Aorta (tissue), 5 donors: ENCODE measurements at places on chromosomes 1 and 21. TPM values are rescaled to one million over a fixed set of nuclear protein-coding genes. Genes with fewer than 3 reads are reported as not detected.

DNA sequence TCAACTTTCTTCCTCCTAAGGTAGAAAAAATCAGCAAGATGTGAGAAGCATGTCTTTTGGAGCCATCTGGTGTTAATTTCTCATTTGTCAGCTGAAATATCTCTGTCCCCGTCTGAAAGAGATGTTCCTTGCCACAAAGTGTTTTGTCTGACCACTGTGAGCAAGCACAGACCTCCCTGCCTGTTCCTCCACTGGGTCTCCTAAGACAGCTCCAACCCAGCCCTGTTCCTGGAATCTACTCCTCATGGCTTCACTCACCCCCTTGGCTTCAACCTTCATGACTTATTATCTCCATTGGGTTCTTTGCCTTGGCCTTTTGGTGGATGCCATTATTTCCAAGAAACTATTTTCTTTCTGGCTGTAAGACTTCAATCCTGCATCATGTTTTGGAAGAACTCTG lies 65.7 kb upstream of the CACHD1 start:
- no peaks in the 10 kb centered on the region for H3K4me1 ChIP-seq
- H3K27me3 ChIP-seq: no peaks in the 10 kb centered on the region
- no peak overlapping the region for H3K4me3 ChIP-seq
- DNase-seq: no peak

- H3K27me3 ChIP-seq: peaks cover 1% of the 10 kb centered on the region
- H3K4me3 ChIP-seq: no peak overlapping the region
- H3K27ac ChIP-seq: no peak overlapping the region
- H3K36me3 ChIP-seq: no peaks in the 10 kb centered on the region
- H3K4me1 ChIP-seq: no peaks in the 10 kb centered on the region
Measured at GRCh38 chr1:58629031-58629462, 52.0 kb upstream of the TACSTD2 start.

DNA sequence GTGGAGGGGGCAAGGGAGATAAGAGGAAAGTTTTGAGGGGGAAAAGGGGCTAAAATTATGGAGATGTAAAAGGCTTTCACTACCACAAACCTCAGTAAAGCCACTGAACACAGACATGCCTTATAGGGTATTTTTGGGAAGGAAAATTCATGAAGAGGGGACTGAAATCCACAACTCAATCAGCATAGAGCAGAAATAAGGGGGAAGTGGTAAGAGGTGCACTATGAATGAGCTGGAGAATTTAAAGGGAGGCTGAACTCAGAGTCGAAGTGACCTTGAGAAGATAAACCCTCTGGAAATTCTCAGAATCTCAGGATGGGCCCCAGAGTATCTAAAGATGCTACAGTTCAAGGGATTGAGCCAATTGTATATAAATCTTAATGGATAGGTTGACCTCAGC lies 15.3 kb downstream of the RHEX start:
- no peaks in the 10 kb centered on the region for H3K27me3 ChIP-seq
- H3K4me1 ChIP-seq: no peaks in the 10 kb centered on the region
- DNase-seq: no peak
- H3K4me3 ChIP-seq: no peak overlapping the region

GRCh38 chr1:219523411-219523810 lies 89.5 kb downstream of the ZC3H11B start:
- no peak for DNase-seq
- no peaks in the 10 kb centered on the region for H3K27me3 ChIP-seq
- no peaks in the 10 kb centered on the region for H3K36me3 ChIP-seq
- no peak overlapping the region for H3K4me3 ChIP-seq

DNA sequence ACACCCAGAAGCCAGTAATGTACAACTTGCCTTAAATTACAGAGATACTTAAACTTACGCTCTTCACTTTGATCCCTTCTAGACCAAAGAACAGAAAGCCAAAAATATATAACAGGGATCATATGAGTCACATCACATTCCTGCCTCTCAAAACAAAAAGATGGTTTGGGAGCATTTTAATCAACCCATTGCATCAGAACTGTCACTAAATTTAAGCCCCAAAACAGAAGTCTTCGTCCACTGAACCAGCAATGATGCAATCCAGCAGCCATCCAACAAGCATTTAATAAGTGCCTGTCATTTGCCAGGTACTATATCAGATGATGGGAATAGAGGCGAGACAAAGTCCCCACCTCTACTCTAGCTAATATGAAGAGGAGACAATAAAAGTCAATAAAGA lies 42.7 kb upstream of the GLIS1 start:
- H3K27ac ChIP-seq: no peak overlapping the region
- H3K4me1 ChIP-seq: no peaks in the 10 kb centered on the region
- no peaks in the 10 kb centered on the region for H3K36me3 ChIP-seq
- DNase-seq: no peak
- H3K4me3 ChIP-seq: no peak overlapping the region

DNA sequence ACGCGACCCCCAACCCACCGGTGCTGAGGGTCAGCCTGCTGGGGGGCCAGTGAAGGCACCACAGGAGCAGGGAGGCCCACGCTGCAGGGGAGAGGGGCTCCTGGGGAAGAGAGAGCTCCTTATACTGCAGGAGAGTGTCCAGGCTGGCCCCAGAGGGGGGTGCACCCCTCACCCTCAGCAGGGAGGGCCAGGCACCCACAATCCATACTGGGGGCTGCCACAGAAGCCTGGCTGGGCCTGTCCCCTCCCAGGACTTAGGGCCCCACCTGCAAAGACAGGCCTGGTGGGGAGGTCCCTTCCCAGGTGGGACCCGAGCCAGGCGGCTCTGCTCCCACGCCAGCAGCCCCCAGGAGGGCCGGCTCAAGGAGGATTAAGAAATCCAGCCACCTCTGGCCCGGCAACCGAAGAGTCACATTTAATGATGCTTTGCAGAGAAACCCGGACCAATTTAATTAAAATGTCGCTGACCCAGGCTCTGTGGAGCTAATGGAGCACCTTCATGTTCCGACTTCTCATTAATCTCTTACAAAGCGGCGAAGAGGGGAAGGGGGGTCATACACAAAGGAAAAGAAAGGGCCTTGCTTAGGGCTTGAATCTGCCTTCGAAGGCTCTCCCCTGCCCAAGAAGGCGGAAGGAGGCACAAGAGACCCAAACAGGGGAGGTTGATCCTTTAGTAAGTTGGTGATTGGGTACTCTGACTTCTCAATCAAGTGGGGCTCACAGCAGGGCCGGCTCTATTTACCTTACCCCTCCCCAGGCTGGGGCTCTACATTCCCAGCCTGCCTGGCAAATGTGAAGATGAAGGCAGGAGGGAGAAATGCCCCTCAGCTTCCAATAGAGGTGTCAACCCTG lies 25.0 kb downstream of the WNT9A start:
- no peaks in the 10 kb centered on the region for H3K36me3 ChIP-seq
- H3K4me1 ChIP-seq: no peaks in the 10 kb centered on the region
- no peak overlapping the region for H3K27ac ChIP-seq
- H3K27me3 ChIP-seq: no peaks in the 10 kb centered on the region

DNA sequence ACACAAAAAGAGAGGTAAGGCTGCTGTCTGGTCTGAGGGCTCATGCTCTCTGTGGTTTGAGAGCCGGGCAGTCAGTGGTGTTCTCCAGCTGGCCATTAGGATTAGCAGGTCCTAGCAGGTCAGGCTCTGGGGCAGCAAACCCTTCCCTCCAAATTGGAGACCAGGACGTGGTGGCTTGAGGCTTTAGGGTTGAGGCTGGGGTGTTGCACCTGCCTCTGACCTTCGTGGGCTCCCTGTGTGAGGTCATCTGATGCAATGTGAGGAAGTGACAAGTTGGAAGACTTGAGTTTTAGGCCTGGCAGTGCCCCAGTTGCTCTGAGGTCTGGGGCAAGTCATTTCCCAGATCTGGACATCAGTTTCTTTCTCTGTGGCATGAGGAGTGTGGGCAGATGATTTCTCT lies 24.4 kb downstream of the SZRD1 start:
- no peak for DNase-seq
- no peak overlapping the region for H3K4me3 ChIP-seq
- peaks cover 7% of the 10 kb centered on the region for H3K4me1 ChIP-seq
- H3K27me3 ChIP-seq: no peaks in the 10 kb centered on the region
- no peak overlapping the region for H3K27ac ChIP-seq

DNA sequence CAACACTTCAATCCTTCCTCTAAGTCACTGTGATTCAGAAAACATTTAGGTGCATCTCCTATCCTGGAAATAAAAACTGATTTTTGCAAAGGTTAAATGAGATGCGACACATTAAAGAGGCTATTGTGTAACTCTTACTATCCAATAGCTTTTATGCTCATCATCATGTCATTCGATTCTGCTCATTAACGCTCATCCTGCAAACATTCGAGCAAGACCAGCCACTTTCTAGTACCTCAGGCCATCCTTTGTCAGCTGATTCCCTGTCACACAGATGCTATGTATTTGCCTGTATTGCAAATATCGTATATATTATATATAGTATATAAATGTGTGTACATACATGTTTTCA lies 131.6 kb downstream of the TLR5 start:
- no peak overlapping the region for H3K27ac ChIP-seq
- no peaks in the 10 kb centered on the region for H3K4me1 ChIP-seq
- H3K27me3 ChIP-seq: no peaks in the 10 kb centered on the region
- H3K4me3 ChIP-seq: no peak overlapping the region
- H3K36me3 ChIP-seq: no peaks in the 10 kb centered on the region

GRCh38 chr1:58011978-58012377 lies 534.5 kb downstream of the OMA1 start:
- no peak overlapping the region for H3K4me3 ChIP-seq
- H3K36me3 ChIP-seq: no peaks in the 10 kb centered on the region
- H3K27me3 ChIP-seq: no peaks in the 10 kb centered on the region
- no peak overlapping the region for H3K27ac ChIP-seq
- H3K4me1 ChIP-seq: no peaks in the 10 kb centered on the region

GRCh38 chr1:48242141-48242736 lies 19.7 kb downstream of the SLC5A9 start:
- H3K4me1 ChIP-seq: no peaks in the 10 kb centered on the region
- H3K27me3 ChIP-seq: no peaks in the 10 kb centered on the region
- DNase-seq: no peak
- H3K36me3 ChIP-seq: no peaks in the 10 kb centered on the region

DNA sequence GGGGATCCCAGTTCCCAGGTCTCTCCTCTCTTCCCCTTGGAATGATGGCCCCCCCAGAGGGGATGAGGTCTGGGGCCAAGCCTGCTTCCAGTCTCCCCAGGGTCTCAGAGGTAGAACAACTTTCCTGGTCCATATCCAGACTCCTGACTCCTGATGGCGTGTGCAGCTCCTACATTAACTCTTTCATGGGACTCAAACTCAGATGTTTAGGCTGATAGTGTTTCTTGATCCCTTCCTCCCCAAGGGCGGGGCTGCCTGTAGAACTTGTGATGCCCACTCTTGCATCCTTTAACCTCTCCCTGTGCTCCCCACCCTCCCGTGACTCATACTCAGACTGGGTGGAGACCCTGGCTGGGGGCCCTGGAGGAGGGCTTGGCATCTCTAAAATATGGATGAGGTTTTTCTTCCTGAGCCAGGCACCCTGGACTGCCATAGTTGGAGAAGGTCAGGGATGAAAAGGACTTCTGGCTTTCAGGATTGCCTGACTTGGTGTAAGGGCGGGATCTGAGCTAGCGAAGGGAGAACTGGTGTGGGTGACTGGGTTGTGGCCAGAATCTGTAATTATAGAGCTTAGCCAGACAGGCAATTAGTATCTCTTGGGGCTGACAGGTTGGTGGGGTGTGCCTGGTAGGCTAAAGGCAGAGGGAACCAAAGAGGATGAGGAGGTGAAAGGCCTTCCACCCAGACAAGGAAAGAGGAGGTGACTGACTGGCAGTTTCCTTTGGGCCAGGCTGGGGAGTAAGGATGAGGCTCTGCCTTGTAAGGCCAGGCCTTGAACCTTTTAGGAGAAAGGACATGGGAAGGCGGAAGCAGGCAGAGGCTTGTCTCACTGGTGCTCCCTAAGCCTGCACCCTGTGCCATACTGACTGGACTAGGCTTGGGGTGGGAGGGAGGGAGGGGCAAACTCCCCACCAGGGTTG lies 1.5 kb downstream of the ATP8B2 start:
- no peaks in the 10 kb centered on the region for H3K27me3 ChIP-seq
- peak overlapping the region; percentile 8 for H3K4me3 ChIP-seq
- peak; percentile 89 for DNase-seq
- H3K27ac ChIP-seq: peak overlapping the region; percentile 81
- peaks cover 3% of the 10 kb centered on the region for H3K36me3 ChIP-seq

DNA sequence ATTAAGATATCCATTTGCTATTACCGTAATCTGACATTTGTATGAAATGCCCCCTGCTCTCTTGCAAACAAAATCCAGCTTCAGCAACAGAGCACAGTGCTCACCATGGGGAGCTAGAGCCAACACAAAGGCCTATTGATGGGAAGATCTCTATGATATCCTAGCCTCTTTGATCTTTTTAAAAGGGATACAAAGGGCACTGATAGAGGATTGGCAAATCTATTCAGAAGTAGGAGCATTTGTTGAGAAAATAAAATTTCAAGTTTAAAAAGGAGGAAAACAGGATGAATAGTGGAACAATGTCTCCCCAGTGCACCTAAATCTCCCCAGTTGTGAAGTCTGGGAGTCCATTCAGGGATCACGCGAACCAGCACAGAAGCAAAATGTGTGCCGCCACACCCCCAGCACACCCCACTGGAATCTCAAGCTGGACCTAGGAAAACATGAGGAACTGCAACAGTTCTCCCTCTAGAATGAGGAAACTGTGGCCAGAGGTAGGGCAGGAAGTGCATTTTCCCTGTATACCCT lies 32.2 kb downstream of the MRAP start:
- H3K36me3 ChIP-seq: peaks cover 4% of the 10 kb centered on the region
- peak overlapping the region; percentile 7 for H3K27ac ChIP-seq
- no peaks in the 10 kb centered on the region for H3K27me3 ChIP-seq
- H3K4me3 ChIP-seq: no peak overlapping the region

DNA sequence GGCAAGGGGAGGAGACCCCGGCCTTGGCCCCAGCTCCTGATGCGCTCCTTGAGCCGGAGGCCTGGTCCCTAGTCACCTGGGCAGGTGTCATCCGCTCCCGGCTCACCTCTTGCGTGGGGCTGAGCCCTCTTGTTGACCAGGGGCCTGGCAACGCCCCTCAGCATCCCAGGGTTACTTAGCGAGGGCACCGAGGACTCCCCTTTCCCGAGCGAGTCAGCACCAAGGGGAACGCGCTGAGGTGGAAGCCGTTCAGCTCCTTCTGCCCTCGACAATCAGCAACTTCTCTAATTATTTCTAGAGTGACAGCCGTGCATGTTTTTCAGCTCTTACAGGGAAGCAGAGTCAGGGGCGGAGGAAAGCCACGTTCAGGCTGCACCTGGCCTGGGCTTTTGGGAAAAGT lies 522 bp downstream of the SLC45A1 start:
- DNase-seq: peak; percentile 79
- H3K27ac ChIP-seq: peak overlapping the region; percentile 7
- peak overlapping the region; percentile 69 for H3K4me3 ChIP-seq
- no peaks in the 10 kb centered on the region for H3K36me3 ChIP-seq
- no peaks in the 10 kb centered on the region for H3K4me1 ChIP-seq

DNA sequence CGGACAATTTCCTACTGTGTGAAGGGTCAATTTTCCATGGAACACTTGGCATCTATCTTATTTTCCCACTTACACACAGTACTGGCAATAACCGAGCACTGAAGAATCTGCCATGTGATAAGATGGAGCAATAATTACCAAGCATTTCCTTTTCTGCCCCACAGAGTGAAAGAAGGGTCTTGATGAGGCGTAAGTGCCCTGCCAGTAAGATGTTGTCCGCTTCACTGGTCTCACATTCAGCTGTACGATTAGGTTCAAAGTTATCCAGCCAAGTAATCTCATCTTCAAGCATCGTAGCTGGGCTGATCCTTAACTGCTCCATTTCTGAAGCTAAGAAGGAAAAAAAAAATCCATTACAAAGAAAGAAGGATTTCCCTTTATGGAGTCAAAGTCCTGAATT lies 67.8 kb downstream of the PCSK9 start:
- no peak overlapping the region for H3K4me3 ChIP-seq
- H3K4me1 ChIP-seq: no peaks in the 10 kb centered on the region
- no peak for DNase-seq
- H3K36me3 ChIP-seq: peaks cover 12% of the 10 kb centered on the region

PODN gene
- total RNA-seq: 152 TPM

CRYBG2 gene
- total RNA-seq: not detected

MCOLN2 gene
- total RNA-seq: 3.9 TPM

FASLG gene
- total RNA-seq: 0.33 TPM
